CD4-positive, alpha-beta T cell (primary cell): ENCODE measurements at places on chromosomes 16 and 17.

DNA sequence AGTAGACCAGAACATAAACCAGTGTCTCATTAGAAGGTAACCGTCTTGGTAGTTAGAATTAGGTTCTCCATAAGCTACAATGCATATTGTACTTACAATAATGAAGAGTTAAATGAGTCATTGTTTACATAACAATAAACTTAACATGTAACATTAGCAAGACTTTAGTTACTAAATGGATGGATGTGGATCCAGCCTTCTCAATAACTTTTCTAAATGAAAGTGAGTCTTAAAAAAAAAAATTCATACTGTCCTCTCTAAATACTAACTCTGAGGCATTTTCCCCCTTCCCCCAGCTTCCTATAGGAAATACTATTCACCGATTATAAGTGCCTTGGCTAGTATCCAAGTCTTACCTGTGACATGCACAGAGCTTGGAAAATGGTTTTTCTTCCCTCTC is 155.3 kb downstream of the CYB561 start:
- no peak for DNase-seq

- no peak for DNase-seq
Measured at GRCh38 chr16:58085171-58085570, 44.0 kb downstream of the CFAP20 start.

GRCh38 chr17:18028952-18029540 is 9.9 kb downstream of the ATPAF2 start:
- no peak for DNase-seq

DNA sequence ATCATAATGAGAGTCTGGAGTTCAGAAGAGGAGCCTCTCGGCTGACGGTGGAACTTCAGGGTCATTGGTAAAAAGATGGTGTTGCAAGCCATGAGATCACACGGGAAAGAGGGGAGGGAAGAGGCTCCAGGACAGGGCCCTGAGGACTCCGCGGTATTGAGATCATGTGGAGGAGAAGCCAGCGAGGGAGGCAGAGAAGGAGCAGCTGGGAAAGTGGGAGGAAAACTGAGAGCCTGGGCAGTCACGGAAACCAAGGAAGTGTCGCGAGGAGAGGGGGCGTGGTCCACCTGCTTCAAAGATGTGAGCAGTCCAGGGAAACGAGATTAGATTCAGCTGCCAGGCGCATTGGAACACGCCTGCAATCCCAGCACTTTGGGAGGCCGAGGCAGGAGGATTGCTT is 27.7 kb upstream of the SBK1 start:
- DNase-seq = no peak
